Stimulated activated naive CD8-positive, alpha-beta T cell treated with anti-CD3 and anti-CD28 coated beads, Interleukin-15, Interleukin-2, amounts not matched to agents 100 U/mL and 50 U/mL, for 24 hours (primary cell): ENCODE measurements at places on chromosomes 11 and 22.
A peak's percentile ranks its signal among the peaks of the same experiment; 100 is the strongest.

DNA sequence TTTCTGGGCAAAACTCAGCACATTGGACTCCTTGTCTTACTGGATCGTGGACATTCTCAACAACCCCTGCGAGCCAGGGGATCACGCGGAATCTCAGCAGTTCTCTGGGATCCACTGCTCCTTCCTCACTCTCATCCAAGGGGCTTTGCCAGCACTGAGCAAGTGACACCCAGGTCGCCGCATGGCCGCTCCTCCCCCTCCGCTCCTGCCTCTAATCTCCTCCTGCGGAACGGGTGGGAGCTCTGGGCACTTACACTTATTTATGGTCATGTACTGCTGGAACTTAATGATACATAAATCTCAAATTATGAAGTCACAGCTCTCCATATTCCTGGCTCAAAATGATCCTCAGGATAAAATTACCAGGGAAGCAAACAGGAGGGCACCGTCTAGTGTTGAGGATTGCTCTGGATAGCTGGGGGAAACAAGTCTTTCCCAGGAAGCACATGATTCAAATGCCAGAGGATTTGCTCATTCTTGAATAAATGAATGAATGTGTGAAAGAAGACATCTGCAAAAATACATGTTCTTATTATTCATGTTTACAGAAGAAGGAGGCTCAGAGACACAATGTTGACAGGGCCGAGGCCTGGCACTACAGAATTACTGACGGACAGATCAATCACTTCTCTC lies 1077.3 kb downstream of the TBC1D22A start:
- no peak for DNase-seq

- peak; percentile 50 for DNase-seq
Observed at GRCh38 chr11:57903441-57904123, 120.1 kb upstream of the OR9Q1 start.

DNA sequence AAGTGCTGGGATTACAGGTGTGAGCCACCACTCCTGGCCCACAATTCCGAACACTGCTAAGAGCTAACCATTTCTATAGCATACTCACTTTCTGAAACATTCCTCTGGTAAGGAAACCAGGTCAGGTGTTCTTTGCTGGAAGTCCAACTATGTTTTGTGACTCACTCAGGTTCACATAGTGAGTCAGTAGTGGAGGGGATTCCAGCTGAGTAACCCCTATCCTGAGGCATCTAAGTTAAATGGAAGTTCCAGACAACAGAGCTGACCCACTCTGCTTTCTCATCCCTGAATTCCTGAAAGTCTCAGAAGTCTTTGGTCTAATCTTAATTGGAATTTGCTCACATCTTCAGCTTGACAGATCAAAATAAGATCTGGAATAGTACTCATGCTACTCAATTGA lies 3.0 kb upstream of the CHRNA10 start:
- DNase-seq = no peak

DNA sequence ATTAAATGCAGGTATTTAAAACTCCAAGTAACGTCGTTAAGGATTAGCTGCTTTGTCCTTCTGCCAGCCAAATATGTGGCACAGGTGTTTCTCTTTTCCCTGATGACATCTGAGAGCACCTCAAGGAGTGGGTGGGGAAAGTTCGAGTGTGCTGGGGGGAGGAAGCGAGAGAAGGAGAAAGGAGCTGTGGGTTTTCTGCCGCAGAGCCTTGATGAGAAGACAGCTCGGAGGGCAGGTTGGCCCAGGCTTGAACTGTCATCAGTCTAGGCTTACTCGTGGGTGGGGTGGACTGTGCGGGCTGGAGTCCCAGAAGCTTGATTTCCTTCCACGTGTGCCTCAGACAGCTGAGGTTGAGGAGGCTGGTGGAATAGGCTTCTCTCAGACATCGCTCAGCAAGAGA lies 15.2 kb upstream of the SORL1-AS1 start:
- DNase-seq = peak; percentile 82

DNA sequence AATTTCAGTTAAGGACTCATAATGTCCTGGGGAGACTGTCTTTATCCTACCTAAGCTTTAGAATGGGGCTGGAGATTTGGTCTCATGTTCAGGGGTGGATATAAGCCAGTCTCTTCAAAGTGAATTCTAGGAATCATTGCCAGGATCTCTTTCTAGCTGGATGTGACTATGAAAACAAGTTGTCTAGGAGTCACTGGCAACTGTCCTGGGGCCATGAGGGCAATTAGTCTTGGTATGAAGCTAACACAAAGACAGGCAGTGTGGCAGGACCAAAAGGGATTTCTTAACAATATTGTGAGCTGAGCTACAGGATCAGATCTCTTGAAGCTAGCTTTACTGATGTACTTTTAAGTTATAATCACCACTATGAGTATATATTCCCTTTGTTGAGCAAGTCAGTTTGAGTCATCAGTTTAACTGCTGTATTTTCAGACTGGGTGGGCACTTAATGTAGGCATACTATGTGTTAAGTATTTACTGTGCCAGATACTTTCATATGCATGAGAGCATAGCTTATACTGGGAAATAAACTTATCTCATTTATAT lies 390.0 kb upstream of the CCDC90B start:
- no peak for DNase-seq

DNA sequence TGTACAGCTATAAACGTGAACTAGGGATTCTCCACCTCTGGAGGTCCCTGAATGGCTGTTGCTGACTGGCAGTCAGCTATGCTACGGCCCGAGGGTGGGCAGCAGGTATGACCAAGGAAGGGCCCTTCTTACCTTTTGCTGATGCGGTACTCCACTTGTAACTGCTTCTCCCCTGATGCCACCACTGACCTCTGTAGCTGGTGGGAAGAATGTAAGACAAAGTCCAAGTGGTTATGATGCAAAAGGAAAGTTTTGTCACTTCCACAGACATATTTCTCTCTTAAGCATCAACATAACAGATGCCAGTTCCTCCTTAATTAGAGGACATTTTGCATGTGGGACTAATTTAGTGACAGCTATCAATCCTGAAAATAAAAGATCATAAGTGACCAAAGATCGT lies 32.2 kb downstream of the P4HA3 start:
- no peak for DNase-seq
